Globus pallidus (tissue), 1 donor: ENCODE measurements at places on chromosomes 5 and 9.

- DNase-seq: no peak
Observed at GRCh38 chr9:89433826-89434225, 64.1 kb downstream of the SEMA4D start.

GRCh38 chr5:153079396-153079795 is 411.1 kb upstream of the GRIA1 start:
- DNase-seq: no peak

- no peak for DNase-seq
Observed at GRCh38 chr9:84492366-84493159, 152.0 kb upstream of the SLC28A3 start.

DNA sequence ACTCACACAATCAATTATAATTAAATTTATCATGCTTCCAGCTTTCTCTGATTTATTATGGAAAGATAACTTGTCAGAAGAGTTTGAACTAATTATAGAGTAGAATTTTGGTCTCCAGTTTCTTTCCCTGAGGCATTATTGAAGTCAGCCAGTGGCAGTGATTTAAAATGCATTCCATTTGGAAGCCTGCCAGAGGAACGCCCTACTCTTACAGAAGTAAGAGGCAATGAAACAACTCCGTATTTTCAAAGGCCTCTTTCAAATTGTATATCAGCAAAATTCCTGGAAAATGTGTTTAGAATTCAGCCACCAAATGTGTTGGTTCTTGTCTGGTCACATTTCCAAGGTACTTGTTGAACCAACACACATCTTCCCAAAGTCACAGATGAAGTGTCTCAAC is 640.9 kb downstream of the SEMA5A start:
- no peak for DNase-seq
